Stimulated activated CD4-positive, alpha-beta T cell treated with anti-CD3 and anti-CD28 coated beads, Interleukin-2, amount 100 ng/mL, for 24 hours (primary cell): ENCODE measurements at places on chromosomes 16 and 17.

DNA sequence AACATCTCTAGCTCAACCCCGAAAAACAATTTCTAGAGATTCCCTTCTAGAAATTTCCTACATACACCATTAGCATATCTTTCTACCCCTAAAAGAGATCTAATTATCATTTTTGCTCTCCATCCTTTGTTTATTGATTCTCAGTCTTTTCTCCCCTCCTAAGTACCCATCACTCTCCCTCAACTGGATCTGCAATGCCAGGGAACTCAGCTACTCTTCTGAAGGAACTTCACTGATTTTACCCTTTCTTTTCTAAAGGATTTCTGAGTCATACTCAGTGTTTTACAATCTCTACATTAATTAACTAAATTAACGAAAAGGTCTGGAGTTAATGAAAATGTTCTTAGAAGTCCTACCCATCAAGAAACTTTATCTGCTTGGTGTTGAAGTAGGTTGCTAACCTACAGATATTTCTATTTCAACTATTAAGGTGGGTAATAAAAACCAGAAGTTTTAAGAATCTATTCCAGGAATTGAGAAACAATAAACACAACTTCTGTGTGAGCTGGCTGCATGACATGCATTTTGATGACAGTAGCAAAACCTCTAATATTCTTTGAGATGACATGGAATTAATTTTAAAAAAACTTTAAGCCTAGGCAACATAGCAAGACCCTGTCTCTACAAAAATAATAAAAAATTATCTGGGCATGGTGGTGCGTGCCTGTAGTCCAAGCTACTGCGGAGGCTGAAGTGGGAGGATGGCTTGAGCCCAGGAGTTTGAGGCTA is 13.6 kb downstream of the CREBBP start:
- no peak for DNase-seq

DNA sequence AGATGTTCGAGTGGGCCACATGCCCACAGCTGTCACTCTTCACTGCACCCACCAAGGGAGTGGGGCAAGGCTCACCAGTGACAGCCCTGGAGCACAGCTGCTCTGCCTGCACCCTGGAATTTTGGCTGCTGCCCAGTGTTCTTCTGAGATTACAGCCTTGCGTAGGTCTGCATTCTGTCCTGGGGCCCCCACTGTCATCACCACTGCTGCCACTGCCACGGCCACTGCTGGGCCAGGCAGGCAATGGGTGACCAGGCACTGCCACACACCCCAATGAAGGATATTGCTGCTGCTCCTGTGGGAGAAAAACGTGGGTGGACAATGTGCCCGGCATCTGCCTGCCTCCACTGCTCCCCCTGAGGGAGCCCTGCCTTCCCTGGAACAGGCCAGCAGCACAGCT is 1717.0 kb downstream of the TP53TG3F start:
- no peak for DNase-seq

GRCh38 chr16:1072526-1073261 is at the start of gene SSTR5:
Gene SSTR5 (plus strand): TSS chr16:1072747. CDS start chr16:1078869, 6,122 bp downstream.
- no peak for DNase-seq

GRCh38 chr17:75640556-75641119 is 7.4 kb downstream of the SMIM5 start:
- no peak for DNase-seq

DNA sequence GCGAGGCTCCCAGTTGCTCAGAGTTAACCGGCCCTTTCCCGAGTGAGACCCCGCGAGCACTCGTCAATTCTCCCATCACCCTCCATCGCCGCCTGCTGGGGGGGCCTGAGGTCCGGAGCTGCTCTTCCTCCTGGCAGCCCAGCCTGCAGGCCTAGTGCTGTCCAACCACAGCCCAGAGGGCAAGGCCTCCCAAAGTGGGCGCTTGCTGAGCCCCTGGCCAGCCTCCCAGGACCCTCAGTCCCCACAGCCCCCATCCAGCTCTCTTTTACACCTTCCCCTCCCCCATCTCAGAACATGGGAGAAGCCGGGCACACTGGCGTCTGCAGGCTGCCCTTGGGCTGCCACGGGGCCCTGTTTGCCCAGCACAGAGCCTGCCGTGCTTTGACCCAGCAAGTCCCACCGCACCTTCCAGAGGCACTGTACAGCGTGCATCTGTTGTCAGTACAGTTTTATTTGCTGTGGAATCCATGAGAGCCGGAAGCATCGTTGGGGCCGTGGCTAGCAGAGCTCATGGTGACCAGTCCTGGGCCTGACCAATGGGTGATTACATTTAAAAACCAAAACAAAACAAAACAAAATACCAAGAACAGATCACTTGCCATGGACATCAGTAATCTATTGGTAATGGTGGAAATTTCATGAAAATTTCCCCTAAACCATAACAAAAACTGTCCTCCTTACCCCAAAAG is 96.1 kb upstream of the CBX4 start:
- DNase-seq = no peak

GRCh38 chr17:33121756-33122155 is 130.1 kb downstream of the SPACA3 start:
- no peak for DNase-seq

- peak; percentile 81 for DNase-seq
Observed at GRCh38 chr17:1627982-1628855, at the start of gene SLC43A2. Gene SLC43A2 (minus strand): TSS chr17:1628834. CDS start chr17:1627874, 960 bp downstream.

DNA sequence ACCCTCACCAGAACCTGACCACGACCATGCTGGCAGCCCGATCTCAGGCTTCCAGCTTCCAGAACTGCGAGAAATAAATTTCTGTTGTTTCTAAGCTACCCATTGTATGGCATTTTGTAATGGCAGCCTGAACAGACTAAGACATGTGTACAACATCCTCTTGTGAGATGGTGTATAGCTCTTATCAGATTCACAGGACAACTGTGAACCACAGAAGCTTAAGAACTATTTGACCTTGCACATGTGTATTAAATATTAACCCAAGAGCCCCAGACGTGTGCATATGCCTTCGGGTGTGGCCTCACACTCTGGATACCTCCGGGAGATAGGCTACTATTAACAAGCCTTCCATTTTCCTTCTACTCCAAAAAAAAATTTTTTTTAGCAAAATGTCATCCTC is 248.9 kb downstream of the SLC39A11 start:
- no peak for DNase-seq

- no peak for DNase-seq
Observed at GRCh38 chr17:13746404-13746803, 144.7 kb upstream of the HS3ST3A1 start.

DNA sequence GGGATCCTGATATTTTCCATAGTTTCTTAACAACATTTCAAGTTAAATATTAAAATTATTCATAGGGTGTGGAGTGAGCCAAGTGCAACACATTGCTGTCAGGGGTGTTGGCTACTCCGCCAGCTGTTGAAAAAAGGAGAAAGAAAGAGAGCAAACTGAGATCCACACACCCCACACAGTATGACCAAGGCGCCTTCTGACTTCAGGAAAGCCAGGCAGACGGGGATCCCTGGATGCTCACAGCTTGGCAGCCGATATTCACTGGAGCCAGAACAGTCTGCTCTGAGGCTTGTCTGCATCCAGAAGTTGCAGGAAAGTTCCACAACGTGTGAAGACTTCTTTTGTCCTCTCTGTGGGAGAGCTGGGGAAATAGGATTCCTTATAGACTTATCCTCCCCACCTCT is 9.3 kb downstream of the CHD9NB start:
- no peak for DNase-seq

DNA sequence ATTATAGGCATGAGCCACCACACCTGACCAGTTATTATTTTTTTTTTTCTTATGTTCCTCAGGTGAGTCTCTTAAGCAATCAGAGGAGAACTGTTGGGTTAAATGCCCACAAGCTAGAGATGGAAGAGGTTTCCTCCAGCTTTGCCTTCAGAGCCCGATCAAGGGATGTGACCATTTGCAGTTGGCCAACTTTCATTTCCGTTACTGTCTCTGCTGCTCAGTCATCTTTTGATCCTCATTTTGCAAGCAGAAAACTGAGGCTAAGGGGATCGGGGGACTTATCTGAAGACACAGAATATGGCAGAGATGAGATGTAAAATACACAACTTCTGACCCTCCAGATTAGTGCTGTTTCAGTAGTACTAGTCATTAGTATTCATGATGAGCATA is 188.8 kb downstream of the RAB11FIP4 start:
- DNase-seq = no peak

- no peak for DNase-seq
Observed at GRCh38 chr17:42394838-42395237, 6.6 kb upstream of the STAT3 start.

GRCh38 chr17:75060434-75061054 is 13.5 kb downstream of the KCTD2 start:
- no peak for DNase-seq

DNA sequence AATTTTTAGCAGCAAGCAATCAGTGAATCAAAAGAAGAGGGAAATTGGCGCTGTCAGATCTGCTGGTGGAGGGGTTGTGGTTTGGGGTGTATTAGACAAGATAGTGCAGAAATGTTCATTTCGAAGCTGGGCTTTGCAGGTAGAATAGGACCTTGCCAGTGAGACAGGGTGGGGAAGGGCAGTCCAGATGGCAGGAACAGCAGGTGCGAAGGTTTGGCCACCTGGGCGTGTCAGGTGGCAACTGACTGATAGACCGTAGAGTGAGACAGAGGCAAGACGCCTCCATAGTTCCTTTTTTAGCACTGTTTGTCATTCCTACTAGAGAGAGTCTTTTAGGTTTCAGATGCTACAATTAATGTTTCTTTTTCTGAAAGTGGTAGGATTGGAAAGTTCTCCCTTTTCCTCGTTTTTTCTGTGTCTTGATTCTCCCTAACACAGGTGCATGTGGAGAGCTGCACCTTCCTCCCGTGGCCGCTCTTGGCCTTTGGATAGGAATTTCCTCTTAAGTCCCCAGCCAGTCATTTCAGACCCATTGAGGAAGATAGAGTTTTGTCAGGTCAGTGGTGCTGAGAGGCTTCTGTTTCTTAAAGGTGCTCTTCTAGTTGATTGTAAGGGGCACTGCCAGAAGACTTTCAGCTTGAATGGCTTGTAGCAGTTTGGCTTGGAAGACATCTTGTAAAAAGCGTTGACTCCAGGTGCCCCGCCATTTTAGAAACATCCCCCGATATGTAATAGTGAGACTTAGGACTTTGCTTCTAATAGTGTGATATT is 315.6 kb downstream of the SNX29 start:
- no peak for DNase-seq

GRCh38 chr16:81946206-81946605 is 65.1 kb downstream of the SDR42E1 start:
- DNase-seq = no peak

GRCh38 chr16:30087181-30087898 is 4.4 kb downstream of the TBX6 start:
- no peak for DNase-seq

DNA sequence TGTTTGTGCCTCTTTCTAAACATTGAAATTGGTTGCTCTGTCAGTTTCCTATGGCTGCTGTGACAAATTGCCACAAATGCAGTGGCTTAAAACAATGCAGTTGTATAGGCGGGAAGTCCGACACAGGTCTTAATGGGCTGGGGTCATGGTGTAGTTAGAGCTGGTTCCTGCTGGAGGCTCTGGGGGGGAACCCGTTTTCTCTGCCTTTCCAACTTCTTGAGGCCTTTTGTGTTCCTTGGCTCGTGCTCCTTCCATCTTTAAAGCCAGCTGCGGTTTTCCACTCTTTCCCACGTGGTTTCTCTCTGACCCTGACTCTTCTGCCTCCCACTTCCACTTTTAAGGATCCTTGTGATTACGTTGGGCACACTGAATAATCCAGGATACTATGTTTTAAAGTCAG is 12.5 kb downstream of the EPN2 start:
- no peak for DNase-seq

DNA sequence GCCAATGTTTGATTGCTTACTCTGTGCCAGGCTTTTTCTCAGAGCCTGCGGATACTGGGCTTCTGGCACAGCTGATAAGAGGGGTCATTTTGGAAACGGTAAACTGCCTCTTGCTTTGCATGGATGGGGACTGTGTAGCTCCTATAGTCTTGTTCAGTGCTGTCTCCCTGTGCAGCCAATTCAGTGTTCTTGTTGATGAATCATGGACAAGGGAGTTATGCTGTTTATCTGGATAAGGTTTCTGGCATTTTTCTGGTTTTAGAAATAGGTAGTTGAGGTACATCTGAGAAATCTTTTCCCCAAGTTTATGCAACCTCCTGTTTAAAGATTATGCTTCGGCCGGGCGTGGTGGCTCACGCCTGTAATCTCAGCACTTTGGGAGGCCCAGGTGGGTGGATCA is 16.7 kb upstream of the TANGO6 start:
- no peak for DNase-seq

- DNase-seq = no peak
Observed at GRCh38 chr16:2458887-2459646, 842 bp upstream of the TEDC2 start.

DNA sequence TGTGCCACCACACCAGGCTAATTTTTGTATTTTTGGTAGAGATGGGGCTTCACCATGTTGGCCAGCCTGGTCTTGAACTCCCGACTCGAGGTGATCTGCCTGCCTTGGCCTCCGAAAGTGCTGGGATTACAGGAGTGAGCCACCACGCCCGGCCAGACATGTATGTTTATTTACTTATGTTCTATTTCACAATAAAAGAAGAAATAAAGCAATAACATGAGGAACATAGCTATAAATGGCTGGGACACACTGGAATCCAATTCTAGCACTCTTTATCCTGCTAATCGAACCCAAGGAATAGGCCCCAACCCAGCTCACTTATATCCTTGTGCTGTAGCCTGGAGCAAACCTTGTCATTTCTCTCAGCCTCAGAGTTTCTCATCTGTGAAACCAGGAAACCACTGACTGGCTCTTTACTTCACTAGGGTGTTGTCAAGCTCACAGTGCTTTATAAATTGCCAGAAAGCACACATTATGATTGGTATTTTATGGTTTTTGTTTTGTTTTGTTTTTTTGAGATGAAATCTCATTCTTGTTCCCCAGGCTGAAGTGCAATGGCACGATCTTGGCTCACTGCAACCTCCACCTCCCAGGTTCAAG is 4.3 kb upstream of the ODAD4 start:
- DNase-seq = no peak

DNA sequence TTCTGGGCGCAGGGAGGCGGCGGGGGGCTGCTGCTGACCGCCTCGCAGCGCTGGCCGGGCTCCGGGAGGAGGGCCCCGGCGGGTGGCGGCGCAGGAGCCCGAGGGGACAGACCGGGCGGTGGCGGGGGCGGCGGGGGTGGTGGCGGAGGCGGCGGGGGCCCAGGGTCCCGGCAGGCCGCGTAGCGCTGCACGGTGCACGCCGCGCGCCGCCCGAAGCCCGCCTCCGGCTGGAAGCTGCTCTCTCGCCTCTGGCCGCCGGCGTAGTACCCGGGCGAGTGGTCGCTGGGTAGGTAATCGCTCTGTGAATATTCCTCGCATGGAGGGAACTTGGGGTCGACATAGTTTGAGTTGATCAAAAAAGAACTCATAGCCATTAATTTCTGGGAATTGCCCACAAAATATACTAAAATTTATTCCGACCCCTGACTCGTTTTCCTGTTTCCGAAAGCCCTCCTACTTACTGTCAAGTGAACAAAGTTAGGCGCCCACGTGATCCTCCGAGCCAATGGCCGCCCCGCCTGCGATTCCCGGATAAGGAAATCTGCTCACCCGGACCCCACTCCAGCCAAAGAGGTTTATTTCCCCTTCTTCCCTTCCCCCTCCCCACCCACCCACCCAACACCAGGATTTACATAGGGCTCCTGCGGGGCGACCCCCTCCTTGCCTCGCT is at the start of gene HOXB4:
HOXB4 (minus strand) TSS at position 405 of the 670 bp plus-strand sequence; CDS start at position 374, 31 bp downstream.
- peak; percentile 77 for DNase-seq

- no peak for DNase-seq
Observed at GRCh38 chr17:72173499-72174116, 52.8 kb downstream of the SOX9 start.
